ENCODE measurements at places on chromosomes 2 and 18. TPM values are rescaled to one million over a fixed set of nuclear protein-coding genes. Genes with fewer than 3 reads are reported as not detected.

PDE11A gene
- not detected for polyA plus RNA-seq

FTCDNL1 gene
- polyA plus RNA-seq: 1.2 TPM

DNA sequence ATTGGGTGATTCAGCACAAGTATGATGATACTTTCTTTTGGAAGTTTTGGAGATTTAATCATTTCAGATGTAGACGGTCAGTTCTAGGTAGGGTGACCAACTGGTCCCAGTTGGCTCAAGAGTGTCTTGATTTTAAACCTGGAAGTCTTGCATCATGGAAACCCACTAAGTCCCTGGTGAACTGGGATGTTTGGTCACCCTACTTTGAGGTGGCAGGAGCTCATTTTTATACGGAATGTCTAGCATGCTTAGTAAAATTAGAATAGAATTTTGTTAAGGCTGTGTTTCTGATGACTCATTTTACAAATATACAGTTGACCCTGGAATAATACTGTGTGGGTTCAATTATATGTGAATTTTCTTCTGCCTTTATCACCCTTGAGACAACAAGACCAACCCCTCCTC, 61.5 kb upstream of the DOCK10 start:
- no peak for DNase-seq

- DNase-seq: no peak
Measured at GRCh38 chr2:107430006-107430405, 396.7 kb upstream of the RGPD4 start.
